ENCODE measurements at places on chromosomes 2 and 18.
A peak's percentile ranks its signal among the peaks of the same experiment; 100 is the strongest.

GRCh38 chr2:20917719-20918572 is 95.0 kb upstream of the LDAH start:
- no peak for DNase-seq

DNA sequence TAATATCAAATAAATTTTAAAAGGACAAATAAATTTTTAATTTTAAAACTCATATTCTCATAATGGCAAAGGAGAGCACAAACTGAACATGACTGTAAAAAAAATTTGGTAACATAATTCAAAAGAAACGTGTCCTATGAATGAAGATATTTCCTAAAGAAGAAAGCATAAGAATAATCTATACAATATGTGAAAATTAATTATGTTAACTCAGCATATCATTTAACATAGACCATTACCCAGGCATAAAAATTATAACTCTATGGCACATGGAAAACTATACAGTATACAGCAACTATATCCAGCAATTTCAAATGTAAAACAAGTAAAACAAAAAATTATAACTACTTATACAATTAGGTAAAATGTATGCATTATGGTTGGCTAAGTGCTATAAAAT is 288.1 kb downstream of the SUCLG1 start:
- no peak for DNase-seq

GRCh38 chr18:73895701-73896100 is 251.9 kb downstream of the FBXO15 start:
- DNase-seq = no peak

GRCh38 chr18:34550902-34551301 is 159.2 kb upstream of the DTNA start:
- no peak for DNase-seq

- DNase-seq = no peak
Observed at GRCh38 chr2:241541564-241542277, 16.8 kb upstream of the BOK start.

GRCh38 chr2:62264186-62264585 is 68.3 kb downstream of the B3GNT2 start:
- DNase-seq = no peak

DNA sequence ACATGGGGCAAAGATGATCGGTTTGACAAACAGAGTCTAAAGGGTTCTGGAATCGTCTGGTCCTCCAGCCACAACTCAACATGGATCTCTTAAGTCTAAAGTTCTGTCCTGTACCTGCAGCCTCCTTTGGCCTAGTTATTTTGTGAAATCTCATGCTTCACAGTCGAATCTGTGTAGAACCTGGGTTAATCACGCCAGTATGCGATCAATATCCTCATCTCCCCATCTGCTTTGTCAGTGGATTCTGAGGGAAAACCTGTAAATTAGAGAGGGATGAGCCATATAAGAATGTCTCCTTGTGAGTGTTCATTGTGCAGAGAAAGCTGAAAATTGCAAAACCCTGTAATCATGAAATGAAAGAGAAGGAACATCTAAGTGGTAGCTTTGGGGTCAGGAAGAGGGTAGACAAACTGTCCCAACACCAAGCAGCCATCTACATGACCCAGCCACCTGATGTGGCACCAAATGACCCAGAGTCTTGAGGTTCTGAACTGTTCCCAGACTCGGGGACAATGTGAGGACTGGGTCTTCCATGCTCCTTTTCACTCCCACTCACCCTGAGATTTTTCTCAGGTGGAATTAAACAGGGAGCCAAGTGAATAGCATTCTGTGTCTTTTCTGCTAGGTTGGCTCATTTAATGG is 175.6 kb downstream of the ALPK2 start:
- no peak for DNase-seq

DNA sequence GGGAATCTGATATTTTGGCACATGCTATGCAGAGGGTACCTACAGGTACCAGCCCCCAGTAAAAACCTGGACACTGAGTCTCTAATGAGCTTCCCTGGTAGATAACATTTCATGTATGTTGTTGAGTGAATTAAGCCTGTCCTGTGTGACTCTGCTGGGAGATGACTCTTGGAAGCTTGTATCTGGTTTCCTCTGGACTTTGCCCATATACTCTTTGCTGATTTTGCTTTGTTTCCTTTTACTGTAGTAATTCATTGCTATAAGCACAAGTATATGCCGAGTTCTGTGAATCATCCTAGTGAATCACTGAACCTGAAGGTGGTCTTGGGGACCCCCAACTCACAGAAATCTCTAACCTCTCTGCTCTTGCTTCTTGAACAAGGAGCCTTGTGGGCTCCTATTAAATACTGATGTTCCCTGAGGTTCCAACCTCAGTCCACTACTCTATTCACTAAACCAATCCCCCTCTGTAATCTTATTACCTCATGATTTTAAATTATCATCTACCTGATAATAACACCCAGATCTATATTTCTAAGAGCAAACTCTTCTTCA is 94.3 kb upstream of the WDSUB1 start:
- DNase-seq = no peak

DNA sequence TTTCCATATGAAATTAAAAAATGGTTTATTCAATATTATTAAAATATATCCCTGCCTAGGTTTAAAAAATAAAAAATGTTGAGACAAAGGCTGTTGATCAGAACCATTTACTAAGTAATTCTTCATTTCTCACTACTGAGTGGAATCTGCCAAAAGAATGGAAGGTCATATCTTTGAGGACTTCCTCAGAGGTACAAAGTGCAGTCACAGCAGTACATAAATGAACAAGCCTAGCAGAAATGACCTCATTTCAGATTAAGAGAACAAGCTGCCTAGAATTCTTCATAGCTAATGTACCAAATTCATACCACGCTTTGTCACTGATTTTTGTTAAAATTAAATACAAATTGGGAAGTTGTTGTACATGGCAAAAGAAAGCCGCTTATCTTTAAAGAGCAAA is 318.9 kb upstream of the TFPI start:
- no peak for DNase-seq

DNA sequence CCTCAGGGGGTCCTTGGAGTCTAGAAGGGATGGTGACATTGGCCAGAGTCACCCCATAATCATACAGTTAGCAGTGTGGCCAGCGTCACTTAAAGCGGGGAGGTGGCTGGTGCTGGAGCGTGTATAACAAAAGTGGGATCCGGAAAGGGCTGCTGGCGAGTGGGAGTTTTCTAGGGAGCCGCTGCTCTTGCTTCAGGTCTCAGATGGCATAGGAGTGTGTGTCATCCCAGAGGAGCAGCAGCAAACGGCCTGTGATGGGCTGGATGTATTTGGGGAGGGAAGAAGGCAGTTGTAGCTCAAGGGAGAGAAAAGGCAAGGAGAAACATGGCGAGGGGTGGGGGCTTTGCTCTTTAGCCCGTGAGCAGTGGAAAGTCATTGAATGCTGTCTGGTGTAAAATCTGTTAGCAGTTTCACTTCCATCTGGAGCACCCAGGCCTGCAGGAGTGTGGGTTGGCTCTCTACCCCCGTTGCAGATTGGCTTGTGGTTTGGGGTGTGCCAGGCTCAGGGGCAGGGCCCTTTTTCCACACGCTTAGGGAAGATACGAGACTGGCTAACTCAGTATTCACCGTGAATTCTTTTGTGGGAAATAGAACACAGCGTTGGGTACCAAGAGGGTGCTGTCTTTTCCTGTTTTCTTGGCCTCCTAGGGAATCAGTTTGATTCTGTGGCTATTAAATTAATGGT is 120.5 kb downstream of the AGAP1 start:
- DNase-seq = peak; percentile 25

DNA sequence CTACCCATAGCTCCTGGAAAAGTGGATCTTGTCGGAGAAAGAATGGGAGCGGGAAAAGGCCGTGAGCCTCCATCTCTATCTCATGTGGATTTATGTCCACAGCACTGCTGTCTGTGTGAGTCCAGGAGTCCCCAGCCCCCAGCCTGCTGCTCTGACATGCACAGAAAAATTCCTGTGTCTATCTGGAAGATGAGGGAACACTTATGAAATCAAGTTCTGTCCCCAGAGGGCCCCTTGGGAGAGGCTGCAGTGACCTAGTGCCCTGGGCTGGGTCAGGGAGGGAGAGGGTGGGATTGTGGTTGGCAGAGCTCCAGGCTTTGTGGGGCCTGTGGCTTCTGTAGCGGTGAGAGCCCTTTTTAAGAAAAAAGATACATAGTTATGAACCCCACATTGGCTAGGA is 37.6 kb downstream of the HJURP start:
- no peak for DNase-seq

DNA sequence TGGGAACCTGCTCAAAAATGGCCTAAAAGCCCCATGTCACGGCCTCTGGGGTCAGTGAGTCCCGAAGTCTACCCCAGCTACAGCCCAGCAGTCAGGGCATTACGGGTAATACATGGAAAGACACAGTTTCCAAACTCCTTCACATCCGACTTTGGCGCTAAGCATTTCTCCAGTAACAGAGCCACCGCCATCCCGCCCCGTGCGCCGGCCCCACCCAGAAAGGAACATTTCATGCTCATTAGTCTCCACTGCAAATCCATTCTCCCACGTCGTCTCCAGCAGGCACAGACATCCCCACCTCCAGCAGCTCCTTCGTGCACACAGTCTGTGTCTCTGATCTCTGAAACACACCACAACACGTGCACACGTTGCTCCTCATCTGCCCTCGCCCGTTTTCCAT is 509.2 kb upstream of the ID2 start:
- no peak for DNase-seq

DNA sequence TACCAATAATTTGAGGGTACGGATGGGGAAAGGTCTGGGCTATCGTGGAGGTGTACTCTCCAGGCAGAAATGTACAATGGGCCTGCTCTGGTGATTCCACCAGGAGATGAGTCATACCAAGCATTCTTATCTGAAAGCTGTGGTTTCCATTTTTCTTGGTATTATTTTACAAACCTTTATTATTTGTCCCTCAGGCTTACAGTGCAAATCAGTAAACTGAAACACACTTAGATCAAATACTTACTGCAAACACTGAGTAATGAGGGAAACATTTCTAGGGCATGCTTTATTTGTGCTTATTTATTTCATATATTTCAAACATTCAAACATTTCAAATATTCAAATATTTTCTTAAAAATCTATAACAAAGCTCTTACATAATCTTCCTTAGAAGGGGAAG is 319.8 kb downstream of the RND3 start:
- DNase-seq = no peak

- no peak for DNase-seq
Observed at GRCh38 chr18:36311026-36311570, 13.6 kb downstream of the FHOD3 start.

- no peak for DNase-seq
Observed at GRCh38 chr18:48441405-48441881, 32.3 kb upstream of the ZBTB7C start.

DNA sequence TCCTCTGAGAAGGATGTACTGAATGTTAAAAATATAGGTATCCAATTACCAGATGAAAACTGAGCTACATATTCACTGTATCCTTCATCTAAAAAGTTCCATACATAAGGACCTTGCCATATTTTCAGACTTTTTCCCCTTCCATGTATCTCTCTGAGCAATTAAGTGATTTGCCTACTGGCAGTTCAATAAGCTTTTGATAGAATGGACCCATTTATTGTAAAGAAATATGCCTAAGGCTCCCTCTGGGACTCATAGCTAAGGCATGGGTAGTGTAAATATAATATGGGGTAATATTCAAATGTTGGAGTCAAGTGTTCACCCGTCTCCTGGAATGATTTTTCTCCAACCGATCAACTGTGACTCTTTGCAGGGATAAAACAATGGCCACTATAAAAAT is 135.4 kb upstream of the FSHR start:
- DNase-seq = no peak

- DNase-seq = no peak
Observed at GRCh38 chr2:227402959-227403358, 15.2 kb upstream of the SCYGR1 start.

GRCh38 chr2:45380131-45380836 is 230.8 kb downstream of the SRBD1 start:
- no peak for DNase-seq

GRCh38 chr18:64409511-64409910 is 260.6 kb upstream of the LINC00305 start:
- DNase-seq = no peak

DNA sequence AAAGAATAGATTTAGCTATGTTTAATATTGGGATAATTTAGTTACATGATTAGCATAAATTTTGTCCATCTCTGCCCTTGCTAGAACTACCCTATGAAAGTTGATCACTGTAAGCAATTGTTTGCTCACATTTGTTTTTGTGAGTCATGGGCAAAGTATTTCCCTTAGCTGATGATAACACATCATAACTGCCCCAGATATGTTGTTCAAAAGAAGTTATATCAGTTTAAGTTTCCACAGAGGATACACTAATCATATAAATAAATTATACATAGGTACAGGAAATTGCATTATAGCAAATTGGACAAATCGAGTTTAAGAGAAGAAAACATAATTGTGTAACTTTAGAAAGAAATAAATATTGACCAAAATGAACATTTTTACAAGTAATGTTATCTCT is 223.2 kb upstream of the PIK3C3 start:
- DNase-seq = no peak

DNA sequence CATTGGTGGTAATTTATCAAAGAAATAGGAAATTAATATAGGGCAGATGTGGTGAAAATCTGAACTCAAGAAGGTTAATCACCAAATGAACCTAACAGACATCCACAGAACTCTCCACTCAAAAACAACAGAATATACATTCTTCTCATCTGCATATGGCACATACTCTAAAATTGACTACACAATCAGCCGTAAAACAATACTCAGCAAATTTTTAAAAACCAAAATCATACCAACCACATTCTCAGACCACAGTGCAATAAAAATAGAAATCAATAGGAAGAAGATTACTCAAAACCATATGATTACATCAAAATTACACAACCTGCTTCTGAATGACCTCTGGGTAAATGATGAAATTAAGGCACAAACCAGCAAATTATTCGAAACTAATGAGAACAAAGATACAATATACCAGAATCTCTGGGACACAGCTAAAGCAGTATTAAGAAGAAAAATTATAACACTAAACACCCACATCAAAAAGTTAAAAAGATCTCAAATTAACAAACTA is 31.0 kb downstream of the RBM43 start:
- DNase-seq = no peak

DNA sequence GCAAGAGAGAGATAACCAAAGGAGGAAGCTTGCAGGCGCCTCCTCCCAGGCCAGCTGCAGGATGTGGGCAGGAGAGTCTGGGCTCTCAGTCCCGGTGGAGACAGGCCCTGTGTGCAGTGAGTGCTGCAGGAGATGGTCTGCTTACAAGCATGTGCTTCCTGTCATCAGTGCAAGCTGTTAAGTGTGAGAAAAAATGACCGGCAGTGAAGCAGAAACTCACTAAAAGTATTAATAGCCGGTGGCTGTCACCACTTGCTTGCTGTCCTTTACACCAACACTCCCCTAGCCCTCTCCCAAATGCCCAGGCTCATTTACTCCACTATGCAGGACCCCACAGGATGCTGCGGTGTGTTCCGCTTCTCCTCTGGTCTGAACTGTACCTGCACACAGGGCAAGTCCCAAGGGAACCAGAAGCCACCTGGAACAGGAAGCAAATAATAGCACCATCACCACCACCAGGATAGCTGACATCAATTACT is 435.6 kb upstream of the HS6ST1 start:
- no peak for DNase-seq

- DNase-seq = no peak
Observed at GRCh38 chr2:974502-974901, 23.9 kb downstream of the SNTG2 start.
